ENCODE measurements at places on chromosomes 2 and 18. TPM values are rescaled to one million over a fixed set of nuclear protein-coding genes. Genes with fewer than 3 reads are reported as not detected.

- DNase-seq, result no peak
These were observed 33.3 kb downstream of the SRD5A2 start for GRCh38 chr2:31547485-31547884.

PCARE gene
- total RNA-seq, result 0.09 TPM

SPHKAP gene
- 26.2 TPM for total RNA-seq

- peak; percentile 21 for DNase-seq
These were observed 99.6 kb upstream of the TNP1 start for GRCh38 chr2:216959433-216959832.

DNA sequence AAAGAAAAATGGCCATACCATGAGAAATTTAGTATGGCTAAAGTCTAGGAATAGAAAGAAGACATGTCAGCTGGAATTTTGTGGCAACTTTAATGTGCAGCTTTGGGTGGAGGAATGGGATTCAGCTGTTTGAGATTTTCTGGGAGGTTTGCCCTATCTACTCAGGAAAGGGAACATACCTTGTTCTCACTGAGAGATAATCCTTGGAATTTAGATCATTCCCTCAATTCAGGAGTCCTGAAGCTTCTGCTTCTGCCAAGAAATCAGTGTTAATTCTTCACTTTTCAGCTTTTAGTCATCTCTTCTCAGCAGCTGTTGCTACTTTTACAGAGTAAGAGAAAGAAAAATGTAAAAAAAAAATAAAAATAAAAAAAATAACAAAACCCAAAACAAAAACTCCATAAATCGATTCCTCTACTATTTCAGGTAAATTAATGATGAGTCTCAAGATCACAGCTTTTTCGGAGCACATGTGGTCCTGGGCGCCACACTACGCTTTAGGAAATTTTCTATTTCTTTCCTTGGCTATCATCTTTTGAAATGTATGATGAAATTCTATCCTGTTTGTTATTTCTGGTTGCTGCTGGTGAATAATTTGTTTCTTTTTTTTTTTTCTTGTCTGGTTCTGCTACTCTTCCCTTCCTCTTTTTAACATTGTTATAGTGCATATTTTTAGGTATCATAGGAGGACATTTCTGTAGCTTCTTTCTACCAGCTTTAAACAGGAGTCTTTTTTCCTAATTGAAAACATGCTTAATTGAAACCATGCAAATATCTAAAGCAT, 18.9 kb upstream of the BAZ2B start:
- DNase-seq, result peak; percentile 46

DNA sequence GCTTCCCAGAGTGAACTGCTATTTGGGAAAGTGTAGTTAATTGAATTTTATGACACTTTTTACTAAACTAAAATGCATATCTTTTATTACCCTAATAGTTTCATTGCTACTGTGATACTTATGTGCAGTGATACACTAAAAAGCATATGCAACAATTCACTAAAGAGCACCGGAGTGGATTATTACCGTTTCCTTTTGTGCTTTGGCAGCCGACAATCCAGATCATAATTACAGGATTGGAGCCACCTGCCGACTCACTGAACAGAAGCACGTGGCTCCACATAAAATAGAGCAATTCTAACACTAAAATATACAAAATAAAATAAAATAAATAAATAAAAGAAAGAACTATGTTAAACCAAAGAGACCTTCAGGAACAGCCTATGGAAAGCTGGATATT, 583.4 kb downstream of the NRXN1 start:
- DNase-seq, result no peak

BARD1 gene
- total RNA-seq, result 36.9 TPM

XIRP2 gene
- 82.2 TPM for total RNA-seq
